Gastroesophageal sphincter (tissue), 4 donors: ENCODE measurements at places on chromosomes 5 and 9.

DNA sequence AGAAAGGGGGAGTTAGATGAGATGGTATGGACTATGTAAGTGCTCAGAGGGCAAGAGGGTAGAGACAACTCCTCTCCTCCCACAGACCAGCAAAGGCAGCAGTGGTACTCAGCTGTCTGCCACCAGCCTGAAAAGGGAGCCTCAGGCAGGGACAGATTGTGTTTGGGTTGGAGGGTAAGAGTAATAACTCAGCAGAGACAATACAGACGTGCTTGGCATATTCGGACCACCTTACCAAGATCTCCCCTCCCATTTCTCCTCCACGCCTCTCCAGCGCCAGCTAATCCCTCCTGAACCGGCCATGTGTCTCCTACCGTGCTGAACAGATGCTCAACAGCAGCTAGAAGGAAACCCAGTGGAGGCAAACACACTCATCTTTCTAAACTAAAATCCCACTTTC lies 180.8 kb downstream of the ASTN2 start:
- ATAC-seq = no peak

GRCh38 chr9:114139071-114139470 lies 16.3 kb upstream of the COL27A1 start:
- ATAC-seq = no peak

GRCh38 chr9:76394960-76395252 lies 680 bp upstream of the RFK start:
- ATAC-seq = peak; percentile 46

- ATAC-seq = no peak
These were observed 558 bp downstream of the GRPEL2 start for GRCh38 chr5:149345892-149346222.

- ATAC-seq = no peak
These were observed 43.9 kb downstream of the MAPKAP1 start for GRCh38 chr9:125663127-125663526.

- no peak for ATAC-seq
These were observed 298.0 kb upstream of the PAPPA start for GRCh38 chr9:115855458-115856133.

GRCh38 chr5:154193283-154193682 lies 2.8 kb downstream of the GALNT10 start:
- ATAC-seq = no peak

GRCh38 chr9:103978396-103978795 lies 115.7 kb upstream of the SMC2 start:
- no peak for ATAC-seq

- ATAC-seq = no peak
These were observed 13.5 kb downstream of the RETREG1 start for GRCh38 chr5:16603295-16603694.

GRCh38 chr5:135230251-135230925 lies 168.6 kb downstream of the MACROH2A1 start:
- ATAC-seq = peak; percentile 83

GRCh38 chr5:154274828-154275185 lies 84.3 kb downstream of the GALNT10 start:
- no peak for ATAC-seq

DNA sequence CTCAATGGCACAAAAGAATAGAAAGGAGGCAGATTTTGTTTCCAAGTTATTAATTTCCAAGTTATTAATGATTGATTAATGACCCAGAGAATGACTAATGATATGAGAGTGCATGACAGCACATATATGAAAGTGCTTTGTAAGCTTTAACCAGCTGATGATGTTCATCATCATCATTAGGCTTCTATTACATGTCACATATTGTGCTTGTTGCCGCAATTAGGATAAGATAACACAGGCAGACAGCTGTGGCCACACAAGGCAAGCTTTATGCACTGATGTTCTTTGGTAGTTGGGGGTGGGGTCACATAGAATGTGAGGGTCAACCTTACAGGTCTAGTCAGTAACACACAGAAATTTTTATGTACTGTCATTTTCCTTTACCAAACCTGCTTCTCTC lies 219.7 kb downstream of the TRPM3 start:
- no peak for ATAC-seq

DNA sequence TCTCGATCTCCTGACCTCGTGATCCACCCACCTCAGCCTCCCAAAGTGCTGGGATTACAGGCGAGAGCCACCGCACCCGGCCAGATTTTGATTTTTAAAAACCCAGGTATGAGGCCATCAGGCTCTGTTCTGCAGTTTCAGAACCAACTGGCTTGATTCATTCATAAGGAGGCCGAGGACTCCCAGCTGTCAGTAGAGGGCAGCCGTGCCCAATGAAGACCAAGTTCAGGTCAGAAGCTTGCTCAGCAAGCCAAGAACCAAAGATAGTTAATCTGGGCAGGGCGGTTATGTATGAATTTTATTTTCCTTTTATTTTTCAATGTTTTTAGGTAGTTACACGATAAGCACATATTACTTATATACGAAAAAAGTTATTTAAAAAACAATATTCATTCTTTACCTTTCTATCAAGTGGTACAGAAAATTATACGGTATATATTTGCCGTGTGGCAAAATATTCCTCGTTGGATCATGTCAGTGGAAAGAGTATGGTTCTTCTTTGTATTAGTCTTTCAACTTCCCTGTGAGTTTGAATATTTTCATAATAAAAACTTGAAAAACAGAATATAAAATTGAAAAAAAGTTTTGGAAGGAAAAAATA lies 18.0 kb downstream of the MGAT1 start:
- ATAC-seq = peak; percentile 71

DNA sequence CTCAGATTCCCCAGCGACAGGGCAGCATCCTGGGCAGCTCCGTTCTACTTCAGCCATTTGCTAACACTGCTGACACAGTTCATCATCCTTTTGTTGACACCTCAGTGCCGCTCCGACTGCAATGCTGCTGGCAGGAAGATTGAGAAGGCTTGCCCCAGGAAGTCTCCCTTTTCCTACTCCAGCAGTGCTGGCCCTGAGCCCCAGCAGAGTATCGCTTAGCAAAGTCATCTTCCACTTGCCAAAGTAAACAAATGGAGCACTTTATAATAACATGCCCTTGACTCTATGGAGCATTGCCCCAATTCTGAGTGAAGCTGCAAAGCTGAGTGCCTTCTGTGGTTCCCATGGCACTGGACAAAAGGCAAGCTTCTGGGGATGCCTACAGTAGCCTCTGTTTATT lies 32.2 kb downstream of the PRLR start:
- no peak for ATAC-seq

DNA sequence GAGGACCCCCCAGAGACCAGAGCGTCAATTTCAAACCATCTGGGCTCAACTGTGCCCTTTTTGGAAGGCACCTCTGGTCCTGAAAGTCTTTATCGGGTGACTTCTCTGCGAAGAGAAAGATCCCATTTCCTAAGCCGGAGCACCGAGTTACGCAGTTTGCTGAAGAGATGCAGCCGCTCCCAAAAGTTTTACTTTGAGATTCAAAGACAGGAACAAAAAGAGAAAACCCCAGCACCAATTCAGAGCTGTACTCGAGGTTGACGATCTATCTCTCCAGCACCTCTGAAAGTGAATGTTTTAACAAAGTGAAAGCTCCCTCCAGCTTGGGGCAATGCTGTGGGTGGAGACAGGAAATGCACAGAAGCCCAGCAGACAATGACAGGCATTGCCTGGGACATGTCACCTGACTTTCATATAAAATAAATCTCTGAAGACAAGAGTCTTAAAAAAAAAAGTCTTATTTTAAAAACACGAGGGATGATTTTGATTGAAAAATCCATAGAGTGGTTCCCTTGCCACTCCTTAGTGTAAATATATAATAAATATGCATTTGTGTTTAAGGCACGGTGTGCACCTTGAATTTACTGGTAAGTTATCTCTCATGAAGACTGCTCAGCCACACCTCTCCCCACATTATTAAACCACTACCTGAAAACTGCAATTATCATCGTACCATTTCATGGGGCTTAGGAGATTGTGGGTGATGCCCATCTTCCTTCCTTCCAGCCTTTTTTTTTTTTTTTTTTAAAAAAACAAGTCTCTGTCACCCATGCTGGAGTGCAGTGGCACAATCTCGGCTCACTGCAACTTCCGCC lies 79.9 kb downstream of the FNBP1 start:
- ATAC-seq = peak; percentile 53

DNA sequence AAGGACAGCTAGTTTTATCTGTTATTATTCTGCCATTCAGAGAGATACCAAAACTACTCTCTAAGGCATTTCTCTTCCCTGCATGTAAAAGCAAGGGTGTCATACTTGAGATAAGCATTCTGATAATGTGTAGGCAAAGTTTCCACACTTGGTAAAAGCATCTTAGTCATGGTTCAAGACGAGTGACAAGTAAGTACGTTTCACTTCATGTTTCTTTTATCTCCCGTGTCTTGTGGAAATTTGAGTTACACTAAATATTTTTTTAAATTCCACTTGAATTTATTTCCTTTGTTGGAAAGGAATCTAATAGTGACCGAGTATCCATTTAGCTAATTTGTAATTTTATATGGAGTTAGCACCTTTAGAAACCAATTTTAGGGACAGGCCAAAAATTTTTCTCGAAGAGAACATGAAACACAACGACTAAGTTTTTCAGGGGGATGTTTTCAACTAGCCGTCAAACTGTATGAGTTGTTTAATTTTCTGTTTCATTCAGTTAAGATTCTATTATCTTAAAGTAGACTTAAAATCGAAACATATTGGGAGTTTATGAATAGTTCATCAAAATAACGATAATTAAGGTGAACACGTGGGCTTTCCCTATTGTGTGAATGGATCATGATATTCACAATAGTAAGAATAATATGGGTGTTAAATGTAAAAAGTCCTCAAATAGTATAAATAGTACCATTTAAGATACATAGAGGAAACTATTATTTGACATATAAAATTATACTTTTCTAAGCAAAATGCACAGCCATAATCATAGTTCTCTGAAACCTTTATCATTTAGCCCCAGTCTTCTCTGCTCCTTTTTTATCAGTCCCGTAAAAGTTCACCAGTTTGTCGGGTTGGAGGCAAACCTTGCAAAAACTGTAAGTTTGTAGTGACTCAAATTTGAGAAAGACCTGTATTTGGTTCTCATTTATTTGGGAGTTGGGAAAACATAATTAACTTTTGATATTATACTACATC lies 1.6 kb downstream of the RFESD start:
- ATAC-seq = no peak

DNA sequence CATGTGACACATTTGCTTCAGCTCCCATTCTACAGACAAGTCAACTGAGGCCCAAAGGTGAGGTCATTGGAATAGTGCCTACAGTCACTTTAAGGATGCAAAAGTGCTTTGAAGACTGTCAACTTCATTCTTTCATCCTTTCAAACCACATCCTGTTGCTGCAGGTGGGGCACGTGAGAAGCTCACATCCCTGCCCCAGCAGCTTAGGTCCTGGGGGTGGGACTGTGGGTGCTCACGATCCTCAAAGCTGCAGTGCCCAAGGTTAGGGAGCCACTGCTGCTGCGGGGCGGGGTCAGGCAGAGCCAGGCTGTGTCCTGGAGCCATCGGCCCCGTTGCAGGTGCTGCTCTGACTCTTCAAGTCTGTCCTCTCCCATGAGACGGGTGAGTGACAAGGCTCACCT lies 57.9 kb upstream of the IER5L start:
- no peak for ATAC-seq

DNA sequence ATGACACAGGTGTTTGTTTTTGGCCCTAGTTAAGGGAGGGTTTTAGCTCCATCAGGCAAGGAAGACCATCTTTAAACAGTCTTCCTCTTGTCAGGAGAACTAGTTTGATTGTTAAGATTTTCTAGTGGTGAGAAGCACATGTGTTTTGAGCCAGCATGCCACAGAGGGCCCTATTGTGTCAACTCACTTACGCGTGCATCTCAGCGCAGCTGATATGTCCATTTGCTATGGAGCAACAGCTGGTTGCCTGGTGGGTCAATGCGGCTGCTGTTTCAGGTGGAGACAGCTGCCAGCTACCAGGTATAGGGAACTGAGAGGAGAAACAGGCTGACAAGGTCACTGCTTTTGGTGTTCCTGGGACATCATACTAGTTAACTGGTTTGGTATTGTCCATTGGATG lies 100.5 kb upstream of the PRRC1 start:
- ATAC-seq = no peak

DNA sequence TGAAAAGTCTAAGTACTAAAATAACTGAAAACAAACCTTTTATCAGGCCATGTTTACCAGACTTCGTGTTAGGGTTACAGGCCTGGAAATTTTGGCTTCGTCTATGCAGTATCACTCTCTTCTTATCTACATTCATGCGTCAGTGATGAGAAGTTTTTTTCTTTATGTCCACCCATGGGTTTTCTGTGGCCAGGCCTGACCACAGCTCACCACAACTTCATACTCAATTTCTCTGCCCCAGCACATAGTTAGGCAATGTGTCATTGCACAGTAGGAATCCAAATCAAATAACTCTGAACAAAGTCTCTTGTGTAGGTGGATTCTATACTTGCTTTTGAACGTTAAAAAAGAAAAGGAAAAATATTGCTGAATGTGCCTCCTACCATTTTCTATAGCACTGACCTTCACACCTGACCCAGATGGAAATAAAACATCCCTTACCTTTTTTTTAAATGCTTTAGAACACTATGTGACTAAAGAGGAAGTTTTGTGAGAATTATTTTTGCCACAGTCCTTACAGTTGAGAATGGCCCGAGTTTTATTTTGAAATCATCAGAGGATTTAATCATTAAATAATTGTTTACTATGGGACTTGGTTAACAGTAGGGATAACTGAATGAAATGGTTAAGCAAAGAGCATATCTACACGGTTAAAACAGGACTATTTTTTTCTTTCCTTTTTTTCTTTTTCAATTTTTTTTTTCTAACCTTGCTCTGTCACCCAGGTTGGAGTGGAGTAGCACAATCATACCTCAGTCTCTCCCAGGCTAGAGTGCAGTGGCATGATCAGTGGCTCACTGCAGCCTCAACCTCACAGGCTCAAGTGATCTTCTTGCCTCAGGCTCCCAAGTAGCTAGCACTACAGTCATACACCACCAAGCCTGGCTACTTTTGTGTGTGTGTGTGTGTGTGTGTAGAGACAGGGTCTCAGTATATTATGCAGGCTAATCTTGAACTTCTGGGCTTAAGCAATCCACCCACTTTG lies 1247.0 kb upstream of the ACO1 start:
- no peak for ATAC-seq

DNA sequence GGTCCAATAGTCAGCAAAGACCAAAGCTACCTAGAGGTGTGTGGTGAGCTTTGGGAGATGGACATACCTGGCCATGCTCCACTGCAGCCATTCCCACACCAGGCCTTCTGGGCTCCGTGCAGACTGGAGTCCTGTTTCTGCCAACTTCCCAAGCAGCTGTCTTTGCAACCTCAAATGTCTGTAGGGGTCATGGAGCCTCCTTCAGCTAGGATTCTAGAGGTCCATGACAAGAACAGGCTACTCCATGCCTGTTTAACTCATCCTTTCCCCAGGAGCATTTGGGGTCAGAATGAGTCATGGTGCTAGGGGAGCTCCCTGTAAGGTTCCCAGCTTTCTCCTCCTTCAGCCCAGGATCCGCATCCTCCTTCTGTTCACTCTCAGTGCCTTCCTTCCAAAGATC lies 17.1 kb downstream of the VPS13A start:
- no peak for ATAC-seq

GRCh38 chr9:79883073-79883645 lies 311.4 kb downstream of the TLE4 start:
- no peak for ATAC-seq

GRCh38 chr5:39441838-39442237 lies 17.1 kb upstream of the DAB2 start:
- ATAC-seq = peak; percentile 16
